ENCODE measurements at places on chromosomes 2 and 18. TPM values are rescaled to one million over a fixed set of nuclear protein-coding genes. Genes with fewer than 3 reads are reported as not detected.

TMEM182 gene
- total RNA-seq, result 3.3 TPM

VWC2L gene
- not detected for total RNA-seq

SERPINB13 gene
- not detected for total RNA-seq

UXS1 gene
- total RNA-seq, result 21.6 TPM

CFAP221 gene
- not detected for total RNA-seq

DNA sequence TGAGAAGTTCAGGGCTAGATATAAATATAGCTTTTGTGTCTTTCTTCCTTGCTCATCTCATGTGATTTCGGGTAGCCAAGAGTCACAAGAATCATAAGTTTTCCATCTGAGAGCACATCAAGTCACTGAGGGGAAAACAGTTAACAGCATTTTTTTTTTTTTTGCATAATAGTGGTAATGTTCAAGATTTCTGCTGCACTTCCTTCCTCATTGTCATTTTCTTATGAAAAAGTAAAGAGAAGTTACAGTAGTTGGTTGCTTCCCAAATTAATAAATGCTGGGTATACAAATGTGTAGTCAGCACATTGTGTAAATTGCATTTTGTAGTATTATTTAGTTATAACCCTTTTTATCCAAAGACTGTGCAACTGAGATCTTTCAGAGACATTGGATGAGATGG is 93.6 kb downstream of the ZEB2 start:
- DNase-seq, result peak; percentile 92

DNA sequence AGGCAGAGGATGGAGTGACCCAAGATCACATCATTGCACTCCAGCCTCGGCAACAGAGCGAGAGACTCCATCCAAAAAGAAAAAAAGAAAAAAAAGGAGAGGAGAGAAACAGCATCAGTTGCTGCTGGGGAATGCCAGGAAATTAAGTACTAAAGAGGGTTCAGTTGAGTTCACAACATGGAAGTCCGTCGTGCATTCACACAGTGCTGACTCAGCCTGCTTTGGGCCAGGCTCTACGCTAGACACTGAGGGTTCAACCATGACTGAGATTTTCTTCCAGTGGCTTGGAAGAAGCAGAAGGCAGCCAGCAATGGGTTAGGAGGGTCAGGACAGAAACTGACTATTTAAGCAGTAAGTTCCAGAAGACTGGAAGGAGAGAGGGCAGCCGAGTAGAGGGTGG is 108.8 kb downstream of the FMNL2 start:
- DNase-seq, result no peak

GRCh38 chr2:85061896-85062295 is 71.3 kb upstream of the TCF7L1 start:
- no peak for DNase-seq

GRCh38 chr2:101847661-101848339 is 144.0 kb upstream of the IL1R2 start:
- DNase-seq, result no peak

DNA sequence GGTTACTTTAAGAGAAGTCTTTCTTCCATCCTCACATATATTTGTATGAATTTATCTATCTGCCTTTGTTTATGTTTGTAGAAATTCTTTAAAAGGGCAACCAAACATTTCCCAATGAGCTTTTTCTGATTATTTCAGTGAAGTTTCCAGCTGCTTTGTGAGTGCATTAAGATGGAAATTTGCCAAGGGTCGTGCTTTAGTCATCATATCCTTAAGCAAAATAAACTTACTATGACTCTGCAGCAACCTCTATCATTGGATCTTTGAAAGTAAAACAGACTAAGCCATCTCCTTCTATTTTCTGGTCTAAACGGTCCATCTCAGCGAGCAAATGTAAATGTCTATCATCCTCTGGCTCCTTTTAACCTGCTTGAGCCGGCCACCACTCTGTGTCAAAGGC is 489.3 kb downstream of the SOX11 start:
- no peak for DNase-seq

DNA sequence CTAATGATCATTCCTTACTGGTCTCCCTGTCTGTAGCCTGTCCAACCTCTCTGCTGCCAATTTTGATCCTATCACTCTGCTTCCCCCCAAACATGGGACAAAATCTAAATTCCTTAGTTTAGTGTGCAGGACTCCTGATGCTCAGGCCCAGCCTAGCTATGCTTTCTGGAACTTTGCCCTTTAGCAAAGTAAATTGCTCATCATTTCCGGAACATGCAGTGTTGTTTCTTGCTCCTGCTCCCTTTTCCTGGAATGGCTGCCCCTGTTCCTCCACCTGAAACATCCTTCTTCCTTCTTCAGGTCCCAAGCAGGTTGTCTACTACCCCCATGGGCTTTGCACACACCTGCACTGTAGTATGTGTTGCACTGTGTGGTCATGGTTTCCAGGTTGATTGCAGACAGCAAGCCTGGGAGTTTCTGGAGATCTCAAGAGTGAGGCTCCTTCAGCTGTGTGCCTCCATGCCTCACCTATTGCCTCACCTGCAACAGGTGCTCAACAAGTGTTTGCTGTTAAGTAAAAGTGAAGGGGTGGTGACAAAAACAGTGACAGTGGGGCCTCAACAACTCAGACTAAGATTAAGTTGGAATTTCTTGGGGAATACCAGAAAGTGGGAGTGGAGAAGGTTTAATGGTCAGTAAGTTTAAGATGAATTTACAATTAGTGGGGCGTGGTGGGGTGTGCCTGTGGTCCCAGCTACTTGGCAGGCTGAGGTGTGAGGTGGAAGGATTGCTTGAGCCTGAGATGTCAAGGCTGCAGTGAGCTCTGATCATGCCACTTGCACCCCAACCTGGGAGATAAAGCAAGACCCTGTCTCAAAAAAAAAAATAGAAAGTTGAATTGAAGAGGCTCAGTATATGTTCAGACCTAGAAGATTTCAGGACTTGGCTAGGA is 120.0 kb downstream of the DNAH6 start:
- no peak for DNase-seq

DNA sequence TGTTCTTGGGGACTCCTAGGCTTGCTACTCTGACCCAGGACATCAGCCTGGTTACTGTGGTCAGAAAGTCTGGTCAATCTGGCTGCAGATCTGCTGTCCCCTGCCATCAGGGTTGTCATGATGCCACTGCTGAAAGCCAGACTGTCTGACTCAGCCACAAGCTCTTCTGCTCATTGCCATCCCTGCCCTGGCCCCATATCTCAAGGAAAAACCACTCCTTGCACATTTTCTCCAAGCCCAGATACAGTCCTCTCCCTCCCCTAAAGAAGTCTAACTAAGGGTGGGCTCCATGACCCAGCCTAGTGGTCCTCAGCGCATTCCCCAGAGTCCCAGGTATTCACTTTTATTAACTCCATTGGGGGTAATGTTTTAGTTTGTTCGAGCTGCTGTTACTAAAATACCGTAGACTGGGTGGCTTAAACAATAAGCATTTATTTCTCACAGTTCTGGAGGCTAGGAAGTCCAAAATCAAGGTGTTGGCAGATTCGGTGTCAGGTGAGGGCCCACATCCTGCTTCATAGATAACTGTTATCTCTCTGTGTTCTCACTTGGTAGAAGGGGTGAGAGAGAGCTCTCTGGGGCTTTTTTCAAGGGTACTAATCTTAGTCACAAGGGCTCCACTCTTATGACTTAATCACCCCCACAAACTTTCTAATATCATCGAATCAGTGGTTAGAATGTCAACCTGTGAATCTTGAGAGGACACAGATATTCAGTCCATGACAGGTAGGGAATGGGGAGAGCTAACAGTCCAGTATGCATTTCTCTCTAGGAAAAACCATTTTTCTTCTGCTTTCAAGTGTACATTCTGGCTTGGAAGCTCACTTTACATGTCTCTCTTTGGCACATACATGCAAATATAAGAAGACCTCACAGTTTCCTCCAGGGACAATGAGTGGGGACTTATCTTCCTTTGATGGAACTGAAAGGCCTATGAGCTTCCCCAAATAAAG is 94.8 kb upstream of the CXCR4 start:
- DNase-seq, result no peak

- no peak for DNase-seq
Measured at GRCh38 chr18:68734308-68734707, 19.4 kb upstream of the TMX3 start.

- DNase-seq, result peak; percentile 63
Measured at GRCh38 chr18:13530879-13531387, 195.4 kb downstream of the FAM210A start.

DNA sequence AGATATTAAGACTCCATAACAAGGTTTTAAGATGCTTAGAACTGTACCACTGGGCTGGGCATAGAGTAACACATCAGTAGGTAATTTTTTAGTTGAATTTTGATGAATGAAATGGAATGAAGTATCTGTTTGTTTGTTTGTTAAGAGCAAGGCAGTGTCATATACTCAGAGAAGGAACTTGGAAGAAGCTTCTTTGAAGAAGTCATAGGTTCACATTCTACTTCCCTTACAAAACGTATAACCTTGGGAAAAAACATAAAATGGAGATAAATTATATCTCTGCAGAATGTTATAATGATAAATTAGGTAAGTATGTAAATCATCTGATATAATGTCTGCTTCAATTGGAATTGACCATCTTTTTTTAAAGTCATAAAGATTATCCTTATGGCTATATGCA is 122.1 kb upstream of the SLC39A10 start:
- no peak for DNase-seq

- no peak for DNase-seq
Measured at GRCh38 chr2:5359397-5359796, 332.8 kb upstream of the SOX11 start.

DNA sequence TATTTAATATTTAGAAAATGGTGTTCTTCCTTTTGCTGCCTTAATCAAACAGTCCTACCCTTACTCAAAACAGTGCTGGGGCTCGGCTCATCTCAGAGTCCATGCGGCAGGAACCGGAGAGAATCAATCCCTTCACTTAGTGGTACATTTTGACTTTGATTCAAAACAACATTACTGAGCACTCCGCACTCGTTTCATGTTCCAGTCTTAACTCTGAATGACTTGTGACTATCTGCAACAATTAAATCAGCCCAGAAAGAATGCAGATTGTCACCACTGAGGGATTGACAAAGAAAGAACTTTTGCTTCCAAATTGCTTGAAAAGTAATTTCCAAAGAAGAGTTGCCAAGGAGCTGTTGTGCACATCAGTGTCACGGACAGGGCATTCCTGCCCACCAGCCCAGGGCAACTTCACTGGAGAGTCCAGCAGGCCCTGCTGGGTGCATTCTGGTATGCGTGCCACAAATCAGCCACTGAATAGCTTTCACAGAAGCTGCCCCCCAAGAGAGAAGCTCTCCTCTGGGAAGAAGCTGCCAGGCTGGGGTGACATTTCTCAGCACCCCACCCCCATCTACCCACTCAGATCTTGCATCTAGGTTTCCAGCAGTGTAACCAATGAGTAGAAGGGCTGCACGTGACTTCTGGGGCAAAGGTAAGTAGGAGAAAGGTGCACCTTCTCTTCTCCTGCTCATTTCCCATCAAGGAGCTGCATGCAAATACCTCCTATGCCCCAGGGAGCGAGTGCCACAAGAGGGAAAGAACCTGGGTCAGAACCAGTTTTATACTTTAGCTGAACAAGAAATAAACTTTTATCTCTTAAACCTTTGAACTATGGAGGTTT is 84.6 kb upstream of the ATP8B1 start:
- DNase-seq, result no peak

- peak; percentile 83 for DNase-seq
Measured at GRCh38 chr2:218876562-218877219, 4.0 kb upstream of the WNT10A start.

GRCh38 chr2:218030409-218031195 is 27.8 kb upstream of the TNS1 start:
- no peak for DNase-seq

- no peak for DNase-seq
Measured at GRCh38 chr2:81549646-81550045, 1245.1 kb upstream of the LRRTM1 start.
